ENCODE measurements at places on chromosomes 7 and 10.

- DNase-seq = no peak
Observed at GRCh38 chr10:98272245-98272644, 4.3 kb upstream of the LOXL4 start.

- DNase-seq = no peak
Observed at GRCh38 chr10:61376908-61377368, 76.2 kb downstream of the TMEM26 start.

DNA sequence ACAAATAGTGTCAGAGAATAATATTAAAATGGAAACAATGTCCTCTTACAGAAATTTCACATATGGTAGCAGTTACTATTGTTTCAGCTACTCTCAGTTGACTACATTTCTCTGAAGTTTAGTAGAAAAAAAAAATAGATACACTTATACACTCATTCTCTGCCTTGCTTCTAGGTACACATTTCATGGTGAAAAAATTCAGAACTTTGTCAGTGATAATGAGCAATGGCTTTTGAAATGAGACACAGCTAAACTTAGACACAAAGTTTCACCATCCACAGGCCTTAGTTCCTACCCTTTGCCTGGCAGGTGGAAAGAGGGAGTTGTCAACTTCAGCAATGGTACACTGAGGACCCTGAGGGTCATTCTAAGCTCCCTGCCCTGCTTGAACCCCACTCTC, 69.2 kb downstream of the CPVL start:
- no peak for DNase-seq

GRCh38 chr7:96837593-96837992, 127.9 kb upstream of the SEM1 start:
- DNase-seq = no peak

DNA sequence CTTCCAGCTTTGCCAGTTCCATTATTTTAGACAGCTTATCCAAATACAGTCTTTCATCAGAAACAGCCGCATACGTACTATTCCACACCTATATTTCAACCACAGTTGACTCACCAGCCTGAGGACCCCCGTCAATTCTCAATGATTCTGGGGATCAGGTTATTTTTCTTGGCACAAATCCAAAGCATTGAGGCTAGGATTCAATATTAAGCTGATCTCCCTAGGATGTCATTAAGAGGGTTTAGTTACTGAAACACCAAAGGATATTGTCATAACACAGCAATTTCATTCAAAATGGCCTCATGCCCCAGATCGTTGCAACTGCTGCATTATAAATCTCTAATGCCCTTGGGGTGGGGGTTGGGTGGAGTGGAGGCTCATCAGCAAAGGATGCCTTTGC, 214.6 kb downstream of the PTEN start:
- no peak for DNase-seq

DNA sequence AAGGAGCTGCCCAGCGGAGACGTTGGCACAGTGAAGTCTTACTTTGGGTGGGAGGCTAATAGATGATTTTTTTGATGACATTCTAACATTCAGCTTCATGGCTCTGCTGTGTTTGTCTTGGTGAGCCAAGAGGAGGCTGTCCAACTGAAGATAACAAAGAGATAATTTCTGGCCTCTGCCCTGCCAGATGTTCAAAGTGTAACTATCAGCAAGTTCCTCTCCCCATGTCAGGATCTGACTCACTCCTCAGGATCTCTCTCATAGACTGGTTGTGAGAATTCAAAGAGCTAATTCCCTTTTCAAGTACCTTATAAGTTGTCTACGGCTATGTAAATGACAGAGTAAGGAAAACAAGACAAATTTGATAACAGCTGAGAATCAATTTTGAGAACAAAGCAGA, 1340.9 kb downstream of the XPNPEP1 start:
- no peak for DNase-seq

DNA sequence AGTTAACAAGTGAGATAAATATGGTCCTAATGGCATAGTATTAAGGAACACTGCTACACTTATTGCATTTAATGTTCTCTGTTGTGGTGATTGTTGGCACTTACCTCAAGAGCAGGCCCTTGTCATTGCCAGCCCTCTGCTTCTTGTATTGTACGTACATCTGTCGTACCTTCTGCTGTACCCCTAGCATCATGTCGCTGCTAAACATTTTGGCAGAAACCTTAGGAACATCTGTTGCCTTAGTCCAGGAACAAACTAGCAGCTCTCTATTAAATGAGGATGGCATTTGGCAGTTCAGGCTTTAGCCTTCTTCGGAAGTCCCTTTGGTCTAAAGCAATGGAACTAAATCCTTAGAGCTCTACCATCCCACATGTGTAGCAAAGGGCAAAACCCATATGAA, 47.6 kb downstream of the PRKG1 start:
- DNase-seq = no peak

DNA sequence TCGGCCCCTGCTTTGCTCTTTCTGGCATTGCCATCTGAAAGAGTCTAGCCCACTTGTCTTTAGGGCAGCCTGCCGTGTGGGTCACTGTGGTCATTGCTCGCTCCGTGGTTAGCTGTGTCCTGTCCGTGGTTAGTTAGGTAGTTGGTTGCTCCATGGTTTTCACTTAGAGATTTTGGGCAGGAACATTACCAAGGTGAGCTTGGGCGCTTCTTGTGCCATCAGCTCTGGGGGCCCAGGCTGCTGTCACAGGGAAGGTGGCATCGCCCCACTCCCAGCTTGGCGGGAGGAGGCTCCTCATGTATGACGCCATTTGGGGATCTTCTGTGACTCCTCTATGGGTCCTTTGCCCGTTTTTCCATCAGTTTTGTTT, 53.1 kb downstream of the INPP5A start:
- no peak for DNase-seq

DNA sequence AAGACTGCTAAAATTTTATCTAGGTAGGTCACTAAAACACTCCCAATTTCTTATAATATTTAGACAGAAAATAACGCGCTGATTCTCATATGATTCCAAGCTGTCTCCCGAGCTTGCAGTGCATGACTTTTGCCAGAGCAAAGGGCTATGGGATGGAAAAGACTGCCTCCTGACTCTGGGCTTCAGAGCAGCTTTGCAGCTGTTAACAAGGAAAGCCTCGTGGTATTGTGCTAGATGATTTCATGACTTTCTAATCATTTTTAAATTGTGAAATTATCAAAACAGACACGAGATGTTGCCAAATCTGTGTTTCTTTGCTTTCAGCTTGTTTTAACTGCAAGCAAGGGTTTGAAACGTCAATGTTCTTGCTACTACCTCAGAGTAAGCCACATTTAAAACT, 238.3 kb downstream of the AGMO start:
- no peak for DNase-seq

GRCh38 chr10:22427890-22428571, 82.7 kb downstream of the SPAG6 start:
- DNase-seq = no peak

- DNase-seq = peak; percentile 78
Observed at GRCh38 chr7:129188372-129188891, at the start of gene SMO. Gene SMO (plus strand): TSS chr7:129188633. CDS start chr7:129189152, 519 bp downstream.

GRCh38 chr10:102286216-102286615, 40.9 kb downstream of the GBF1 start:
- no peak for DNase-seq

DNA sequence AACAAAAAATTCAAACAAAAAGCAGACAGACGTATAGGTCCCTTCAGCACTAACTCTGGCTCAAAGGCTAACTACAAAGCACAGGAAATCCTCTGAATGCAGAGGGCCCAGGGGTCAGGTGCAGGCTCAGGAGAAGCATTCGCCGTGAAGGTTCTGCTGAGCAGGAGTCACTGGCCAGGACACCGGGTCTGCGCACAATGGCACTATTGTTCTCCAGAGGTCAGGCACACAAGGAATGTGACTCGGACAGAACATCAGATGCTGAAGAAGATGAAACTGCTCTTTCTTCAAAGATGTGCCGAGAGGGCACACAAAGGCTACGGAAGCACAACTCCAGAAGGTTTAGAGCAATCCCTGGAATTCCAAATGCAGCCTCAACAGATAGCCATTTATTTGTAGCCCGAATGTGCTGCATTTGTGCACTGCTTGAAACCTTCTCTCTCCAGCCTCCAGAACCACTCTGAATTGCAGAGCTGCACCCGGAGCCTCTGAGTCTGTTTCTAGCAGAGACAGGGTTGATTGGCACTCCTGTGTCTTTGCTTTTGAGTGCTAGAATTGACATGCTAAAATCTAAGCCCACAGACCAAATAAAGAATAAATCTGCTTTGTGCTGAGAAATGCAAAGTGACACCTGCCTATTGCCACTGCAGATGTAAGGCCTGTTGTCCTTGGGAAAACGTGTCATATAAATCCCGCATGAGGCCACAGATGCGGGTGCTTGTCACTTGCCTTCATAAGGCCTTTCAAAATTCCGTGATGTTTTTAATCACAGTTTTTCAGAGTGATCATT, 85.4 kb upstream of the AFAP1L2 start:
- no peak for DNase-seq

- DNase-seq = no peak
Observed at GRCh38 chr10:32039734-32040133, 16.5 kb downstream of the KIF5B start.

DNA sequence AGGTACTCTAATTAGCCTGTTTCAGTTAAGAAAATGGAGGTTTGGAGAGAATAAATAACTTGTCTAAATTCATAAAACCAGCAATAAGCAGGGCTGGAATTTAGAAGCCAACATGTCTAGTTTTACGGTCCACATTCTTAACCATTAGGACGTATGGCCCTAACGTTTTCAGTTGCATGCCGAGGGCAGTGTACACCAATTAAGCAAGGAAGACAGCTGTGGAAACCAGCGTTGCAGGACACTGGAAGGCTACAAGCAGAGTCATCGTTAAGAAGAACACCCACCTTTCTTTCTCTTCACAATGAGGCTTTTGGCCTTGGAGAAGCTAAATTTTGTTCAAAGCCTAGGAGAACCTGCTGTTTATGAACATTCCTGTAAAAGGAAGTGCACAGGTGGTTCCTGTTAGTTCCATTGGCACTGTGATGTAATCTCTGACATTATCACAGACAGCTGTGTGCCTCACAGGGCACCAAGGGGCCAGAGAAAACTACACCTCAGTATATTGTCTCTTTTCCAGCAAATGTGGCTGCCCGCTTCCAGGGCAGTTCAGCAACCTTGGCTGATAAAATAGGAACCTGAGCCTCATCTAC, 21.0 kb downstream of the MPP7 start:
- DNase-seq = no peak

DNA sequence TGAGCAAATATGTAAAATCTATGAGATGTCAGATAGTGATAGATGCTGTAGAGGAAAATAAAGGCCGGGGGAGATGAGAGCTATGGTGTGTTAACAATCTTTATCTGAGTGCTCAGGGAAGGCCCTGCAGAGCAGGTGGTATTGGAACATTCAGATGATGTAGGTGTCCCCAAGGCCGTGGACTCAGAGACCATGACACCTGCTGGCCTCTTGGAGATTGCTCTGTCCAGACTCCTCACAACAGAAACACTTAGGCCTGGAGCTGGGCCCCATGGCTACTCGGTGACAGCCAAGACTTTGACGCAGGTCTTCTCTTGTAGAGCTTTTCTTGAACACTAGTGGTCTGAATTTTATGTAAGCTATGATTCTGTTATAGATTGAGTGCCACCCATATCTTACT, 13.3 kb downstream of the AKR1E2 start:
- no peak for DNase-seq

GRCh38 chr7:93890041-93890463, 501 bp downstream of the TFPI2 start:
- DNase-seq = no peak

DNA sequence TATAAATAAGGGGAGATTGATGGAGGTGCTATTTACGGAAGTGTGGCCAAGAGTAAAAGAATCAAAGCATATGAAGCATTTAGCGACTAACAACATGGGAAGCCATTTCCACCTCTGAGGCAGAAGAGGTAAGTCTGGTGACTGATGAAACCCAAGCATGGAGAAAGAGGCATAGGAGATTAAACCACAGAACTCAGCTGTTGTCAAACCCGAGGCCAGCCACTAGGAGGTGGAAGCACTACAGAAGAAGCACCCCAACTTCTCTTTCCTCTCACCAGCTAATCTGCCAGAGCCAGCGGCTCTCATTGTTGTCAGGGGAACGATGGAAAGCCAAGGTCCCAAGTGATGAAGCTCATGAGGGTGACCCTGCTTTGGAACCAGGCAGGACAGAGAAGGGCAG, 19.6 kb upstream of the CNTNAP2 start:
- DNase-seq = no peak

- no peak for DNase-seq
Observed at GRCh38 chr10:71740069-71740653, 20.6 kb upstream of the C10orf105 start.

GRCh38 chr10:84606428-84606827, 278.0 kb downstream of the CCSER2 start:
- no peak for DNase-seq

- DNase-seq = no peak
Observed at GRCh38 chr7:35714407-35714806, 19.5 kb upstream of the HERPUD2 start.

DNA sequence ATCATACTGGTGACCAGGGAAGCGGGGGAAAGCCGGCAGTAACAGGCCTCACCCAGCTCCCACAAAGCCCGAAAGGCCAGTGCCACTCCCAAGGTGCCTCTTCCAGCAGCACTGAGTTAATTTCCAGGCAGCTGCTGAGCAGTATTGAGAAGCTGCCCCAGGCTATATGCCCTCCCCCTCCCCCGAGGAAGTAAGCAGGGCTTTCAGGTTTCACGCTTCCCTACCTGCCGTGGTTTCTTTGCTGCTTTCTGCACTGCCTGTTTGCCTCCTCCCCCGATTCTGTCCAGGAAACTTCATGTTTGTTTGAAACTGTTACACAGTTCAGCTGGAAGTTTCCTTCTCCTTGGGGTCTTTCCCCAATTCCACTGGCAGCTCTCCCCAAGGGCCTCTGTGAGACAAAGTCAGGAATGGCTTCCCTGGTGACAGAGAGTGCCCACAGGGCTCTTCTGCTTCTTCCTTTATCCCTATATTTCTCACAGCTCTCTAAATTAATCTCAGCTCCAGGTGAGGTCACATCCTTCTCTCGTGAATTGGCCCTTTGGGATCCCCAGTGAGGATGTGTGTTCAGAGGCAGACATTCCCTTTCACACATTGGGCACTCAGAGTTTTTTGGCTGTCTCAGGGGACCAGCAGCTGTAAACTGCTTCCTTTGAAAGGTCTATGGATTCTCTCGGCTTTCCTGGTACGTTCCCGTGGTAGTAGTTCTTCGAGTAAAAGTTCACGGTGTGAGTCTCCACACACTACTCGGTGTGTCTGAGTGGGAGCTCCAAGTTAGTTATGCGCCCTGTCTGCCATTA, 19.4 kb downstream of the C1GALT1 start:
- no peak for DNase-seq

GRCh38 chr10:49426490-49427360, 30.8 kb upstream of the DRGX start:
- no peak for DNase-seq

DNA sequence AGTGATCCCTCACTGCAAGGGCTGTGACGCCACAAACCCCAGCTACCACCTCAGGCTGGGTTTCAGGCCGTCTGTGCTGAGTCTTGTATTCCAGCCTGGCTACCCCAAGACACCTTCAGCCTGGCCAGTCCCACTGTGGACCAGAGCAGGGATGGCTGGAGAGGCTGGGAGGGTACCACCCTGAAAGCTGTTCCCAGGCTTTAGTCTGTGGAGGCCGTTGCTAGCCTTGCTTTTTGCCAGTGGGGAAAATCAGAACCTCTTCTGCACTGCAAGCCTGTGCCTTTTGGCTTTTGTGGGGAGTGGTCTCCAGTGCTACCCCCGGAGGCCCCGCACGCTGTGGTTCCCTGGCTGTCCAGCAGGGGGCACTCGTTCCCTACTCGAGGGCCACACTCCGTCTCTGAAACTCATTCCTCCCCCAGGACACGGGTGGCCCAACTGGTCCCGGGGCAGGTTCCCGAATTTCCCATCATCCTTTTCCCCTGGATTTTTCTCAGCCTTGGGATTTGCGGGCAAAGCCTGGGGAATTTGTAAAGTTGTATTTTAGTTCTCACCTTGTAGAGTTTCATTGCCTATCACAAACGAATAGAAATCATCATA, 128.4 kb upstream of the BTBD16 start:
- no peak for DNase-seq
